Stimulated activated CD4-positive, alpha-beta T cell treated with anti-CD3 and anti-CD28 coated beads, Interleukin-2, amount 100 ng/mL, for 4 hours (primary cell): ENCODE measurements at places on chromosomes 5 and 9.

DNA sequence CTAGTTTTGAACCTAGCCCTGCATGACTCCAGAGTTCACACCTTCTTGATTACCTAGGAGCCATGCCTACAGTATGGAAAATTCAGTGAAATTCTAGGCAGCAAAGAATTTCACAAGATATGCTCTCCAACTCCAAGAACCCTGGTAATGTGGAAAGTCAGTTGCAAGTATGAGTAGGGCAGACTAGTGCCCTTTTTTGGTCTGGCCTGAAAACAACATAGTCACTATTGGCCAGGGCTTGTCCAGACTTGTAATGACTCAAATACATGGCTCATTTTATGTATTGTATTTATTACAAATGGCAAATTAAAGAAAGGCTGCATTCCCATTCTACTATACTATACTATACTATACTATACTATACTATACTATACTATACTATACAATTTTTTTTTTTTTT is 160.4 kb downstream of the ESM1 start:
- DNase-seq = no peak

GRCh38 chr5:470961-471749 is 28.2 kb downstream of the EXOC3 start:
- no peak for DNase-seq

- no peak for DNase-seq
Observed at GRCh38 chr9:35341585-35341984, 148.3 kb upstream of the RUSC2 start.

DNA sequence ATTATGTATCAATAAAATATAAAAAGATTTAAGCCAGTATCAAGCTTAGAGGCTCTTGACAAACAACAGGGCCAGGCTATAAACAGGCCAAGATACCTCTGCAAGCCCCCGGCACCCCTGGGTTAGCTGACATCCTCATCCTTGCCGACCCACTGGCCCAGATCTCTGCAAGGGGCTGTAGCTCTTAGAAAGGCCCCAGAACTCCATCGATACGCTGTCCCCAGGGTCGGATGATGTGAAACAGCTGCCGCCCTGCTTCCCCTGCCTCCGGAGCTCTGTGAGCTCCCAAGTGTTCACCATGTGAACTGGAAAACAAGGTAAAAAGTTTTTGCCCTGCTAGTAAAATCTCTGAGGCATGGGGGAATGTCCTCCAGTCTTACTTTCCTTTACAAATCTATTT is 20.1 kb downstream of the SH3PXD2B start:
- DNase-seq = no peak

GRCh38 chr5:118295045-118295444 is 693.3 kb downstream of the DTWD2 start:
- no peak for DNase-seq

DNA sequence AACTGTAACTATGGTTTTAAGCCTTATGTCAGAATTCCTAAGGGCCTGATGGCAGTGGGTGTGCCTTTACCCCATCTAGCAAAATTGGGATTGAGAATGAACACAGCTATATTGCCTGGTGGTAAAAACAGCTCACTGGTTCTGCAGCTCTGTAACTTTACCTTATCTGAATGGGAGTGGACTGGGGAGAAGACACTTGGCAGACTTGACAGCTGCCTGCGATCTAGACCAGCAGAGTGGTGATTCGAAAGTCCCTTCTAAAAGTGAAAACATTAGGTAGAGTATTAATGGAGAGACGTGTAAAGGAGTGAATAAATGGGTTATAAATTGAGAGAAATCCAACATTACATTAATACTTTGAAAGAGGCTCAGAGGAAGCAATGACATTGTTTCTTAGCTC is 289.1 kb upstream of the EDIL3 start:
- DNase-seq = no peak

DNA sequence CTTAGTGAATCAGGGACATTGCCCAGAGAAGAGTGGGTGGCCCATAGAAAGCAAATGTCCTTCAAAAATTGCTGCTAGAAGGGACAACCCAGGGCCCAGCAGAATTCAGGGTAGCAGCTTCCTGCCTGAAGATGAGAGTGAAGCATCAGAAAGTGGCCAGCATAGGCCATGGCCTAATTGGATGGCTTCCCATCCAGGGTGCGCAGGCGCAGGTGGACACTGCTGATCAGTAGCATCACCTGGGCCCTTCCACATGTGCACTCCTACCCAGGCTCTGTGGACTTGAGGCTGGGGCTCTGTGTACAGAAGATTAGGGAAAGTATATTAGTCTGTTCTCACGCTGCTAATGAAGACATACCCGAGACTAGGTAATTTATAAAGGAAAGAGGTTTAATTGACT is 58.6 kb upstream of the GARNL3 start:
- no peak for DNase-seq

DNA sequence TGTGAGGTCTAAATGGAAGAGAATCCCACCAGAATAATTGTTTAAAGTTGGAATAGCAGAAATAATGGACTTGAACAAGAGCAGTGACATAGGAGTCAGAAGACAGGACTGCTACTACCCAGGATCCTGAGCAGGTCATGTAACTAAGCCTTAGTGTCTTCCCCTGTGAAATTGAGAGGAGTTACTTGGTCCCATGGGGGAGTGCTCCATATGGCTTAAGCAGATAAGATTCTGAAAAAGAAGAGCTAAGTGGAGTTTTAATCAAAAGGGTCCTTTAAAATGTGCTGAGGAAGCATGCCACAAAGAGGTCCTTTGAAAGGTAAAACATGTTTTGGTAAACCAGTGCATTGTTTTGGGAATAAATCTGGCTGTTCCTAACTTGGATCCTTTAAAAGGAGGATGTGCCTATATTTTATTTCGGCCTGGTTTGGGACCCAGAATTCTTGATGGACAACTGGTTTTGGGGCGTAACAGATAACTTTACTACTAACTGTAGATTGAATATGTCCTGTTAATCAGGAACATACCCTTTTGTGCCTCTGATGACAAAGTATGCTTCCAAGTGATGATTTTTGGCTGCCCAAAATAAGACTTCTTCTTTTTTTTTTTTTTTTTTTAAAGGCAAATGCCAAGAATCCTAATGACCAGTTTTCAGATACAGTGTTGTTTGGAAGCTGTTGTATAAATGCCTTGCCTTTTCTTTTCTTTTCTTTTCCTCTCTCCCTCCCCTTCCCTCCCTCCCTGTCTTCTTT is 5.7 kb downstream of the RCL1 start:
- DNase-seq = no peak

GRCh38 chr9:85959955-85960354 is 19.0 kb downstream of the NAA35 start:
- DNase-seq = no peak

- DNase-seq = no peak
Observed at GRCh38 chr9:89179540-89179894, 899 bp upstream of the SHC3 start.

DNA sequence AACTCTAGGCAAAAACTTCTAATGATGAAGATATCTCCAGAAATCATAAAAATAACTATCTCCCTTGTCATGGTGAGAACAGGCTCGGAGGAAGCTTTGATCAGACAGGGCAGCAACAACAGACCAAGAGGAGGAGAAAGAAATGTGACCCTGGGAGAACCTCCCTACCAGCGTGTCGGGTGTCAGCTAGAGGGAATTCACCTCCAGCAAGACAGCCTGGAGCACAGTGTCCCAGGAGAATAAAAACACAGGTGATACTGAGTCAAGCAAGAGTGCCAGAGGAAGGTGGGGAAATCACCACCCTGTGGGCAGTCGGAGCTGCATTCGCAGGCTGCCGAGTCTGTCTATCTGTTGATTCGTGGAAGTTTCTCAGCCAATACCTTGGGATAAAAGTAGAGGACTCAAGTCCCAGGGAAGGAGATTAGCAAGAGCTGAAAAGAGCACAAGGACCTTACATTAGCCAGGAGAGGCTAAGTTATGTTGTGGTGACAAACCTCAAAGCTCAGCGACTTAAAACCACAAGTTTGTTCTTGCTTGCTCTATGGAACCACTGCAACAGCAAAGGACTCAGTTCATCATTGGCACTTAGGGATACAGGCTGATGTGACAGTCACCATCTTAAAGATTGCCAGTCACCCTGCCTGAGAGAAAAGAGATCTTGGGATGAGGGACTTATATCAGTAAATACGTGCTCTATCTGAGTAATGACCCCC is 598.3 kb downstream of the CCDC171 start:
- DNase-seq = no peak

DNA sequence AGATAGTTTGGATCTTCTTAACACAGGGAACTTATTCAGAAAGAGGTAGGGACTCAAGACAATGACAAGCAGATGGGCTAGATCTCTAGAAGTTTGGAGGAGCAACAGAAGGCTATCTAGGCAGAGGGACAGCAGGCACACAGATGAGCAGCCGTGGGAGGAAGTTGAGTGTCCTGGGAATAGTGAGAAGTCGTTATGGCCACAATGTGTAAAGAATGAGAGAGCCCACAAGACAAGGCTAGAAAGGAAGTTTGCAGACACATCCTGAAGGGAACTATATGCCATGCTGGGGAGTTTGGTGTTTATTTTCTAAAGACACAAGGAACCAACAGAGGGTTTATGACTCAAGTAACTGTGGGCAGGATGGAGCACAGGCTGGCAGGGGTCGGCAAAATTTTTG is 160.6 kb downstream of the PALM2AKAP2 start:
- no peak for DNase-seq

DNA sequence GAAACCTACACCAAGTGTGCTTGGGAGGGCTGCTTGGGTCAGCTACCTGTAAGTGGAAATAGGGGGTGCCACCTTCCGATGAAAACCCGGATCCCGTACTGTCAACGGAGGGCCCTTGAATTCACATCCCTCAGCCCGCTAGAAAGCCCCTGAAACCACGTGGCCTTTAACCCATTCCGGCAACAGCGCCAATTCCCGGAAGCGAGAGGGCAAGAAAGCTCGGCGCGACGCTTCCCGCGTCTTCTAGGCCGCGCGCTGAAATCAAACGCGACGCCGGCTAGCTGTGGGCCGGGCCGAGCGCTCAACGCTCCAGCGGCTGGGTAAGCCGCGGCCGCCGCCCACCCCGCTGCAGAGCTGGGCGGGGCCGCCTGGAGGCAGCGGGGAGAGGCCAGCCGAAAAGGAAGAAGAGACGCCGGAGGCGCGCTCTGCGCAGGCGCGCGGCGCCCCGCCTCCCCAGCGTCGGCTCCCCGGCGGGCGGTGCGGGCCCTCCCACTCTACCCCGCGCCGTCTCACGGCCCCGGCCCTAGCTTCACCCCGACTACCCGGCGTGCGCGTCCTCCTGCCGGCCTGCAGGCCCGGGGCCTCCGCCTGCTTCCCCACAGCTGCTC is at the start of gene KIF2A:
KIF2A (plus strand) TSS at position 492 of the 608 bp plus-strand sequence. CDS start 267 bp downstream, outside the sequence.
- peak; percentile 90 for DNase-seq

- no peak for DNase-seq
Observed at GRCh38 chr5:145743396-145744061, 91.6 kb downstream of the PRELID2 start.

- no peak for DNase-seq
Observed at GRCh38 chr5:157476702-157477408, 16.8 kb downstream of the NIPAL4 start.

DNA sequence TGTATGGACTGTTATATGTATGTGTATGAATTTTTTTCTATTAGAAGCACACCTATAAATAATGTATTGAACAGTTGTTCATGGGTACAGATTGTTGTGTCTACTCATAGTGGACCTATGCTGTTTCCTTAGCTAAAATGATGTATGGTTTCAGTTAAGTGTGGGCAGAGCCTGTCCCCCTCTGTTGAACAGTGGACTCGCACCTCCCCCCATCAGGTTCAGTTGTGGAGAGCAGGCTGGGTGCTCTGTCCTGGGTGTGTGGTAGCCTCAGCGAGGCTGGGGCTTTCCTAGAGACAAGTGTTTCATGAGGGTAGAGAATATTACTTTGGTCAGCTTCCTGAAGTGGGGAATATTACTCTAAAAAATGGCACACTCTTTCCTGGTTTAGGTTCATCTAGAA is 47.4 kb upstream of the LRRTM2 start:
- no peak for DNase-seq

DNA sequence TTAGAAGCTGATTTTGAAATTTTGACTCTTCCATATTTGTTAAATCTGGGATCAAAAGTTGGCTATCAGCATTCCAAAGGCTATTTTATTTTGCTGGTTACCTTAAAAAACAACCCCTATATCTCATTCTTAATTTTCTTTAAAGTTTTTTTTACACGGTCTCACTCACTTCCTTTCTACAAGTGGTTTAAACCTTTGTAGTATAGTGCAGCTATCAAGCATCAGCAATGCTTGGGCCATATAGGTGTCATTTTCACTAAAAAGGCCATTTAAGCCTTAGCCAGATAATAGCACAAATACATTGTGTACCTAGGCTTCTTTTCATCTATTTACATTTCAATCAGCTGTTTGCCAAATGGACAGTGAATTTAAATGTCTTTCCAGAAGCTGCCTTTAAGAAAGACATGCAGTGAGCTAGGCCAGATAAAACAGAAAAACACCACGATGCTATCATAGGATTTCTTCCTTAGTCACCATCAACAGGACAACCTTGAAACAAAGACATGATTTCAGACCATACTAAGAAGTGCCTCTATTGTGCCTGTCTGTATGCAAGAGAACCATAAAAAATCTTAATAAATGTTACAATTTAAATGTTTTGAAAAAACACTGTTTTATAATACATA is 104.2 kb downstream of the RAPGEF6 start:
- no peak for DNase-seq

- DNase-seq = no peak
Observed at GRCh38 chr5:50564079-50564478, 102.4 kb upstream of the PARP8 start.

GRCh38 chr5:107951309-107951708 is 280.6 kb upstream of the EFNA5 start:
- no peak for DNase-seq

GRCh38 chr9:95836072-95836471 is 39.4 kb upstream of the ERCC6L2 start:
- DNase-seq = no peak

DNA sequence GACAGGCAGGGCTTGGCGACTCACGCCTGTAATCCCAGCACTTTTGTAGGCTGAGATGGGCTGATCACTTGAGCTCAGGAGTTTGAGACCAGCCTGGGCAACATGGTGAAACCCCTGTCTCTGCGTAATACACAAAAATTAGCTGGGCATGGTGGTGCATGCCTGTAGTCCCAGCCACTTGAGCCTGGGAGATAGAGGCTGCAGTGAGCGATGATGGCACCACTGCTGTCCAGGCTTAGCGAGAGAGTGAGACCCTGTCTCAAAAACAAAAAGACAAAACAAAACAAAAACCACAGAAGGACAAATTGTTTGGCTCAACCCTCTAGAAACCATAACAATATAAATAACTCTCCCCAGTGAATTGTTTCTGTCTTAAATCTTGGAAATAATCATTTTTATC is 92.6 kb upstream of the ERBIN start:
- DNase-seq = no peak

DNA sequence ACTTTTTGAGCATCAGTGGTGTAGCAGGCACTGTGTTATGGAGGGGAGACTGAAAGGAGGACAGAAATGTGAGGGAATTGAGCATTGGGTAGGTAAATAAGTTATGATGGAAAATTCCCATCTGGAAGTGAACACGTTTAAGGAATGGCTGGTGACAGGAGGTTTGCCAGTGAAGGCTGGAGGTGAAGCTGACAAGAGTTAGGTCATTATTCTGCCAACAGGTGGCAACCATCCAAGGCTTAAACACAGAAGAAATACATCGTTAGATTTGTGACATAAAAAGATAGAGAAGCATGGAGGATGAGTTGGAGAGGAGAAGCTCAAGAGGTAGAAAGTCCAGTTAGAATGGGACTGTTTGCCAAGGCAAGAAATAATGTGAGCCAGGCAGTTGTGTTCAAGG is 455.3 kb upstream of the SGCD start:
- no peak for DNase-seq

- no peak for DNase-seq
Observed at GRCh38 chr9:126536841-126537465, 76.8 kb upstream of the LMX1B start.

GRCh38 chr5:74954919-74955318 is 88.7 kb upstream of the FAM169A start:
- DNase-seq = no peak

- no peak for DNase-seq
Observed at GRCh38 chr5:128587275-128587674, 49.2 kb upstream of the FBN2 start.
